ENCODE measurements at places on chromosomes 7 and 10. TPM values are rescaled to one million over a fixed set of nuclear protein-coding genes. Genes with fewer than 3 reads are reported as not detected.

The SLC29A4 gene
- polyA plus RNA-seq, result 37.4 TPM

The FKBP6 gene
- 0.12 TPM for polyA plus RNA-seq

The ENTPD7 gene
- 4.1 TPM for polyA plus RNA-seq

The FAM24B gene
- 2.5 TPM for polyA plus RNA-seq

The GJD4 gene
- 4.2 TPM for polyA plus RNA-seq

The AKR1C2 gene
- 5.7 TPM for polyA plus RNA-seq

The PLCE1 gene
- polyA plus RNA-seq, result 53.4 TPM

The CUZD1 gene
- polyA plus RNA-seq, result 1.0 TPM

- peak; percentile 7 for DNase-seq
Measured at GRCh38 chr7:114663502-114663901, 248.9 kb downstream of the FOXP2 start.

DNA sequence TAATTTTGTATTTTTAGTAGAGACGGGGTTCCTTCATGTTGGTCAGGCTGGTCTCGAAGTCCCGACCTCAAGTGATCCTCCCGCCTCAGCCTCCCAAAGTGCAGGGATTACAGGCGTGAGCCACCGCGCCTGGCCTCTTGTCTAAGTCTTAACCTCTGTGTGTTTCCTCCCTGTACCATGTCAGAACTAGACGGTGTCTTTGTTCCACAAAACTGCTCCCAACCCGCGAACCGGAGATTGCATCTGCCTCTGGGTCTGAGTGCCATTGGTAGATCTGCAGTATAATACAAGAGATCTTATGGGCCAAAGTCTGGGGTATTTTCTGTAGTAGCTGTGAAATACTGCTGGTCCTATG, 1.3 kb upstream of the EEF1AKMT2 start:
- no peak for DNase-seq

GRCh38 chr10:30770816-30771215, 141.3 kb upstream of the LYZL2 start:
- DNase-seq, result no peak

DNA sequence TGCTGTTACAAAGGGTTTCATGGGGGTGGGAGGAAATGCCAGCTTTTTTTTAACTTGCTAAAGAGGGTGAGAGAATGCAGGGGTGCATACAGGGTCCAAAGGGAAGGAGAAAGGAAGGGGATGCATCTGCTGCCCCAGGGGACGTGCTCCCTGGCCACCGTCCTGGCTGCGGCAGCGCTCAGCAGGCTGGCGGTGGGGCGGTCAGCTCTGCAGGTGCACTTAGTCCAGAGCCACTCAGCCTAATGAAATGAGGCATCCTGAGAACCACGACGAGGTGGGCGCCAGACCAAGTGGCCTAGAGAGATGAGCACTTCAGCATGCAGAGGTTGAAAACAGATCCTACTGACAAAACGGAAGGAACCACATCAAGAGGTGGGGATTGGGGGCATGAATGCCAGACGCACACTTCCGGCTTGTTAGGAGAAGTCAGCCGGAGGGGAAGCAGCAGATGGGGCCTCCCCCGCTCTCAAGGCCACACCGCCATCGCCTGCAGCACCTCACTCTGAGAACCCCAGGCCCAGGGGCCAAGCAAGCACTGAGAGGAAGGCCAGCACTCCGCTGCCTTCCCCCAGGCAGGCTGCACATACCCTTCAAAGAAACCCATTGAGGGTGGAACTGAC, 94.5 kb downstream of the MAD1L1 start:
- DNase-seq, result no peak

- DNase-seq, result no peak
Measured at GRCh38 chr10:100730725-100731406, 14.5 kb upstream of the PAX2 start.

DNA sequence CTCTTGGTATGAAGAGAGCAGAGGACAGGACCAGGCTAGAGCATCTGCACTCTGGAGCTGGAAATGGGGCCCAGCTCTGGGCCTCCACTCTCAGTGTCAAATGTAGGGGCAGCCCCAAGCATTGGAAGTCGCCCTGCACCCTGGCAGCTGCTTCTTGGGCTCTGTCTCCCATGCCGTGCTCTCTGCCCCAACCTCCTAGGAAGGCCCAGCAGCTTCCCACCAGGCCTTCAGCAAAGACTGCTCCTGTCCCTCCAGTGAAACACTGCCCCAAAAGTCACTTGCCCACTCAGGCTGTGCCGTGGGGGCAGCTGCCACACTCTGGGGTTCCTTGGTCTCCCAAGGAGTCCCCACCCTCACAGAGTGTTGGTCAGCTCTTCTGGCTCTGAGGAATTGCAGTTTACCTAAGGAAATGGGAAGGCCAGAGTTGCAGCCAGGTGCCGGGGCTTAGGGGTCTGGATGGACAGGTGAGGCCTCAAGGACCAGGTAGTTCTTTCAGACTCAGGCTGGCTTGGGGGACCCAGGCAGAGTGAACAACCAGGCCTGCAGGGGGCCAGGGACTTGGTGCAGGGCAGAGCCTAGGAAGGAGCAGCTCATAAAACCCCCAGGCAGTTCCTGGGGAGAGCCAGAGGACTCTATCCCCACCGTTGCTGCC, 9.4 kb upstream of the OPN4 start:
- DNase-seq, result no peak

DNA sequence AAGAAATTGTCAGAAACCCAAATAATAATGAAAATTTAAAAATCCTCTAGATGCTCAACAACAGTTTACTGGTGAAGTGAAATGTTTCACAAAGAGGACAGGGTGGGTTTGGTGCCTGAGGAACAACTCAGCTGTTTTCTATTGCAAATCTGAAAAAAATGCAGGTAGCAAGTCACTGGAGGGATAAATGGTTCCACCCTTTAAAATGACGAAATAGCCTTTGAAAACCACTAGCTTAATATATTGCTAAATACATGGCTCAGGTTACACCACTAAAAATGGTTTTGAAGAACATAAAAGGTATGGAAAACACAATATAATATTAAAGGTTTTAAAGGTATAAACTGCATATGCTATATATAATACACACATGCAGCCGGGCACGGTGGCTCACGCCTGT, 69.5 kb downstream of the LMBR1 start:
- no peak for DNase-seq

GRCh38 chr7:43791665-43792064, 33.2 kb downstream of the BLVRA start:
- DNase-seq, result peak; percentile 6

DNA sequence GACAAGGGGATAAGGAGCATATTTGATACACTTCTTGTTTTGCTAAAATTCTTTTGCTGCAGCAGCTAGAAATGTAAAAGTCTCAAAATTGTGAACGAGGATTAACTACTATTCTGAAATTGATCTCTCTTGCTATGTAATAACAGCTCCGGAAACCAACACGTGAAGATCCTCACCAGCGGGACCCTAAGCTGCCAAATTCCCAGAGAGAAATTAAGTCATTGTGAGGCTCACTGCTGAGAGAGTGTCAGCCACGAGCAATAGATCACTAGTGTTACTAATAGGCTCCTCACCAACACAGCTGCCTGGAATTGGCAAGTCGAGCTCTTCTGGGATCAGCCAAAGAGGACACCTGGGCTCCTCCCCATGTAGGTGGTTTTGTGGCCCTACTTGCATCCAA, 5.6 kb upstream of the VWA2 start:
- no peak for DNase-seq

- no peak for DNase-seq
Measured at GRCh38 chr7:75985009-75985517, 9.3 kb downstream of the TMEM120A start.

DNA sequence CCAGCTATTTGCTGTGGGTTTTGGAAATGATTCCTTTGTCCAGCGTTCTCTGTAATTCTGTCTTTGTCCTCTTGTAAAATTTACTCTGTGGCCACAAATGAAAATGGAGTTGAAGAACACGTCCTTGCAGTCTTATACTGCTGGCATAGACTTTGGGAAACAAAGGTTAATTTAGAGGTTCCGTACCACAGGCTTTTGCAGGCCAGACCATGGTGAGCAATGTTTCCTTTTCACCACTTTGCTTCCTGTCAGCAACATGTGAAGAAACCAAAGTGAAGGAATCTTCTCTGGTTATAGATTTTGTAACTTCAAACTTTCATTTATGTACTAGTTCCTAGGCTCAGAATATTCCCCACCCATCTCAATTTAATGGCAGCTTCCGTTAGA, 488.5 kb downstream of the MDFIC start:
- DNase-seq, result no peak

- DNase-seq, result peak; percentile 38
Measured at GRCh38 chr7:142632271-142633134, 116.8 kb upstream of the PRSS1 start.

- no peak for DNase-seq
Measured at GRCh38 chr10:5566614-5567013, 41.9 kb downstream of the CALML3 start.

- peak; percentile 77 for DNase-seq
Measured at GRCh38 chr7:1579481-1580421, 9.9 kb upstream of the PSMG3 start.

- no peak for DNase-seq
Measured at GRCh38 chr7:152856351-152856750, 96.8 kb downstream of the ACTR3B start.

DNA sequence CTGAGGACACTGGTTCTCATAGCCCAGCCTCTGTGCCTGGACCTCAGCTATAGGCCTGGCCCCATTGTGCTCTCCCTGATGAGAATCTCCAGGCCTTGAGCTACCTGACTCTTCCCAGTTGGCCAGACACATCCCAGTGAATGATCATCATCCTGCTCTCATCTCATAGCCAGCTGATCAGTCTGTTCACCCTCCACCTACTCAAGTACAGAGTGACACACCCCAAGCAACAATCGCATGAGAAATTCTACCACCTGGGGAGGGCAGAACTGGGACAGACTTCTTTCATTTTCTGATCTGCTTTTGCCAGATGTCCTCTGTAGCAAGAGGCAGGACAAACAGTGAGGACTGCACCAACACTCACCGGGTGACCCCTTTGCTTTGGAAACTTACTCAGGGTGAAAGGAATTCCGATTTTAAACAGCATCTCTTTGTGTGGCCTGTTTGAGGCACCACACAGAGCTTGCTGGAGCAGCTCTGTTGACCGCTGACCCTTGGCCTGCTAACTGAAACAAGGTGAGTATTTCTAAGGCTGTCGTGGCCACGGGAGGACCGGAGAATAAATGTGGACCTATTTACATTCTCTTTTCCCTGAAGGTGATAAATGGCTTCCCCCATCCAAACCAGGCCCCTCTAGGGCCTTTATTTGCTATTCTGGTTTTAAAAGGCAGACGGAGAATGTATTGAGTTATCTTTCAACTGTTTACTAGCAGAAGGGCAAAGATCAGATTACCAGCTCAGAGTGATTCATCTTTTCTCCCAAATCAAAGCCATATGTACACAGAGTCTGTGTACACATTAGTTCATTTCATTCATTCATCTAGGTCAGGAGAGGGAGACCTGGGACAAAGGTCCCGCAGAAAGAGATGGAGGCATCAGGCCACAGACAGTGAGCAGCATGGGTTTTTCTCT, 181.4 kb upstream of the TNS3 start:
- no peak for DNase-seq

DNA sequence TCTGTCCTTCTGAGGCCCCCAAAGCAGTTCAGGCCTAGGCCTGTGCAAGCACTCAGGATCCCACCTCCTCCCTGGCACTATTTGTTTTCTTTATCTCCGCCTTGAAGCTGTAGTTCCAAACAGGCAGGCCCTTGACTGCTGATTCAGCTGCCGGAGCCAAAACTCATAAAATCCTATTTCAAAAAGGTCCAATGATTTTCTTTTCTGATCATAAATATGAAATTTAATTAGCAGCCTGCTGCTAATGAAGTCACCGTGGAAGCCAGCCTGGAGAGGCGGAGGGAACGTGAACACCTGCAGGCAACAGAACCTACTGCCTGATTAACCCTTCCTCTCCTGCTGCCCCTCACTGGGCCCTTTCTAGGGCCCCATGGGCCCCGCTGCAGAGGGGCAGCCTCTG, 60.1 kb downstream of the CARD11 start:
- no peak for DNase-seq

- no peak for DNase-seq
Measured at GRCh38 chr10:37992083-37992482, 15.6 kb upstream of the ZNF25 start.

GRCh38 chr10:102542800-102543418, 39.1 kb downstream of the SUFU start:
- DNase-seq, result no peak

DNA sequence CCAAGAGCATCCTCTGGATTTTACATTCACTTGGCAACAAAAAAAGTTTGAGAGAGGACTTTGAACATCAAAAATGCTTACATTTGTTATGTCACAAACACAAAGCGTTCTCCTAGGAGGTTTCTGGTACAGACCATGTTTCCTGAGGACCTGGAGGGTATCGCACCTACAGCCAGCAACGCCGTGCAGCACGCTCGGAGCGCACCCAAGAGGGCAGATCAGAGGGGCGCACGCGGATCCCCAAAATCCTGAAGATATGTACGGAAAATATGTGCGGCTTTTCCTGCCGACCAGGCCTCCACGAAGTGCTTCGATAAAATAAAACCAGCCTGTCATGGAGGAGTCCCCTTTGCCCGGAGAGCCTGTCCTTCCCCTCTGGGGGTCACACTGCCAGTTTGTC, 454.9 kb downstream of the DNAJB6 start:
- no peak for DNase-seq

GRCh38 chr10:34666008-34666704, 148.9 kb downstream of the PARD3 start:
- peak; percentile 77 for DNase-seq

DNA sequence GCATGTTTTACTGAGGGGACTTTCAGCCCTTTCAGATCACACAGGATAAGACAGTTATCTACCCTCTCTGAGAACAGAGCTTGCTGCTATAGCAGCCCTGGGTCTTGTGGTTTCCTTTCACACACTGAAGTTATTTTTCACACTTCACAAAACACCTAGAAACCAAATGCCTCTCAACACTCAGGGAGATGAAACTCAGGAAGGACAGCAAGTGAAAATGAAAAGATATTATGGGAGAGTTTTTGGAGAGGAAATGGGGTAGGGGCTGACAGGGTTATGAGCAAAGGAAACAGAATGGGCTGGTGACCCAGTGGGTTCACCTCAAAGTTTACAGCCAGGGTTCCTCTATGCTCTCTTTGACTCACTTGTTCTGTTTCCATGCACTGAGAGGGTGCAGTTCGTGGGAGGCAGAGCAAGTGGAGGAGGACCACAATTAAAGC, 17.0 kb upstream of the GIMAP2 start:
- DNase-seq, result no peak
